Substantia nigra (tissue), 51 donors: ENCODE measurements at places on chromosomes 6 and 20.

- DNase-seq: no peak
Observed at GRCh38 chr6:13461805-13462204, 25.6 kb downstream of the GFOD1 start.

GRCh38 chr6:12557765-12558164, 158.8 kb upstream of the PHACTR1 start:
- no peak for DNase-seq

DNA sequence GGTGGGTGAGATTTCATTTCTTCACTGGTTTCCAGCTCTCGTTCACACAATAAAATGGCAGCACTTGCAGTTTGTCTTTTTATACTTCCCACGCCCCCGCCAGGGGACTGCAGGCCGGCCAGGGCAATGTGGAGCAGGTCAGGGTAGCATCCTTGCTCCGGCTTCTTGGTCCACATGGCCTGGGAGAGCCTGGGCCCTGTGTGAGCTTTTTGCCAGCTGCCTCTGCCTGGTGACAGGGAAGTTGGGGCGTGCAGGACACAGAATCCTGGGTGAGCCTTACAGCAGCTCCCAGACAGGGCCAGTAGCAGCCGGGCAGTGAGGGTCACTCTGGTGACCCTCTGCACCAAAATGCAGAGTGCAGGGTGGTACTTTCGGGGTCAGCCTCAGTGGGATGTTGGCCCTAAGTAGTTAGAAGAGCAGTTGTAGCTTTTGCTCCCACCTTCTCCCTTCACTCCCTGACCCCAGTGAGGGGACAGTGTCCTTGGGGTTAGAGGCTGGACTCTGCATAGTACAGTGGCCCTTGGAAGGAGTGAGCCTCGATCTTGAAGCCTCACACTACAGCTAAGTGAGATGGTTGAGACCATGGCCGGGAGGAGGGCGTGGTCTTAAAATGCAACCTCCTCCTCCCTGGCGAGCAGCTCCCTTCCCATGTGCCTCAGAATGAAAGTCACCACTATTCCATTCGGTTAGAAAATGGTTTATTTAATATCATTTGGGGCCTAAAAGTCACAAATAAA, 23.8 kb downstream of the PYGB start:
- no peak for DNase-seq

DNA sequence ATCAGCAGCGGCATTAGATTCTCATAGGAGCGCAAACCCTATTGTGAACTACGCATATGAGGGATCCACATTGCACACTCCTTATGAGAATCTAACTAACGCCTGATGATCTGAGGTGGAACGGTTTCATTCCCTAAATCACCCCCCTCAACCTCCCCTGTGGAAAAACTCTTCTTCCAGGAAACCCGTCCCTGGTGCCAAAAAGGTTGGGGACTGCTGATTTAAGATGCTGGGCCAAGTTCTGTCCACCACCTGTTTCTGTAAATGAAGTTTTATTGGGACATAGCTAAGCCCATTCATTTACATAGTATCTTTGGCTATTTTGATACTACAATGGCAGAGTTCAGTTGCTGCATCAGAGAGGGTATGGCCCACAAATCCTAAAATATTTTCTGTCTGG, 268.2 kb upstream of the PRDM1 start:
- no peak for DNase-seq

DNA sequence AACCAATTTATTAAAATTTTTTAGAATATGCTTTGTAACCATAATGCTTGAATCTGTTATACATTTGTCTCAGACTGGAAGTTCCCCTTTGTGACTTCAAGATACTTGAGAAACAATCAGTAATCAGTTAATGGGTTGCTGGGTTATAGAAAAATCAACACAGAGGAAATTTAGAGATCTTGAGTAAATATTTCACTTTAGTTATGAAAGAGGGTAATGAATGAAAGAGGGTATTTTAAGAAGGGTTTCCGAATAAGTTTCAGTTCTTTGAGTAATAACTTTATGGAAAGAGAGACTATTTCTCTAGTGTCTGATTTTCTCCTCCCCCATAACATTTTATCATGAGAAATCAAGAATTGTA, 21.4 kb downstream of the ZFAND3 start:
- DNase-seq: no peak

DNA sequence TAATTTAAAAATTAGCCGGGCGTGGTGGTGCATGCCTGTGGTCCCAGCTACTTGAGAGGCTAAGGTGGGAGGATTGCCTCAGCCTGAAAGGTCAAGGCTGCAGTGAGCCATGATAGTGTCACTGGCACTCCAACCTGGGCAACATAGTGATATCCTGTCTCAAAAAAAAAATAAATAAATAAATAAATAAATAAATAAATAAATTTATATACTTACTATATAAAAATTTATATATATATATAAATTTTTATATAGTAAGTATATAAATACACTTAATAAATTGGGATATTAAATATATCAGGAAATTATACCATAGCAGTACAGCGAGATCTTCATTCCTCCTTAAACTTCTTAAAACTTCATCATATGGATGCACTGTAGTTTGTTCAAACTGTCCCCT, 23.0 kb upstream of the IPCEF1 start:
- no peak for DNase-seq

- no peak for DNase-seq
Observed at GRCh38 chr6:55033016-55033546, 141.2 kb upstream of the HCRTR2 start.

DNA sequence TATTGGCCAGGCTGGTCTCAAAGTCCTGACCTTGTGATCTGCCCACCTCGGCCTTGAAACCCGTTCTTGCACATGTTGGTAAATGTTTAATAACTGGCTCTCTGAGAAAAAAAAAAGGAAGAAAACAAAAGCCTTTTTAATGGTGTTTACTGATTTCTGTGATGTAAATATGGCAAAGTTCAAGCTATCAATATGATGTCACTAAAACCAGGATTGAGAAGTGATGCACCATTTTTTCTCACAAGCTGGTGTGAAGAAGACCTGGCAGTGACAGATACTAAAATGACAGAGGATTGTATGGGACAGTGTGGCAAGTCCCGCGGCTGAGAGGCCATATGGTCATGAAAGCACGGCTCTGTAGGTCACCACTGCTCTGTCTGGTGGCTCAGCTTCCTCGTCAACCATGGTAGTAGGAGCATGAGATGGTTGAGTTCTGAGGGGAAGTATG, 196.3 kb upstream of the SUPT3H start:
- no peak for DNase-seq

DNA sequence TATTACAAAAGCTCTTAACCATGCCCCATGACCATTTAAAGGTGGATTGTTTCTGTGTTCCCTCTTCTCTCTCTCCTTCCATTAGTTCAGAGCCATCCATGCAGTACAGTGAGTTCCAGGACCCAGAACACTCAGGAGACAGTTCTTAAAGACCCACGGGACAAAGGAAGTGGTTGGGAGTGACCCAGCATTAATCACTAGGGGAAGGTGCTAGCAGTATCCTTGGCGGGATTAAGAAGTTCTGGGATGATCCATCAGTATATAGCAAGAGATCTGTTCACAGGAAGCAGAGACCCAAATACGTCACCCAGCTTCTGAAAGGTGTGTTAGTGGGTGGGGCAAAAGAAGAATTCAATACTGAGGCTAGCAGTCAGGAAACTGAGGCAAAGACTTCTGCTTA, 154.1 kb downstream of the PHF3 start:
- no peak for DNase-seq

DNA sequence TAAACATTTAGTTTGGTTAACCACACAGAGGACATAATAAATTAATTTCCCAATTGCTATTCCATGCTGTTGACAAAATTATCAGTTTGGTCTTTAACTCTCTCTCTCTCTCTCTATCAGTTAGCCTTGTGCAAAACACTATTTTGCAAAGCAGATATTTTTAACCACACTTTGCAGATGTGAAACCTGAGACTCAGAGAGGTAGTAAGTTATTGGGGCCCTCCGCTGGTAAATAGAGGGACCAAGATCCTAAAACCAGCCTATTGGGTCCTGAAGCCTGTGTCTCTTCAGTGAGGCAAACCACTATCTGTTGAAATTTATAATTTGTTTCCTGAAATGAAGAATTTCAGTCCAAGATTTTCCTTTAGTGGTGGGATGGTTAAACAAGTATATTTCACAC, 231.0 kb downstream of the SOD2 start:
- no peak for DNase-seq

DNA sequence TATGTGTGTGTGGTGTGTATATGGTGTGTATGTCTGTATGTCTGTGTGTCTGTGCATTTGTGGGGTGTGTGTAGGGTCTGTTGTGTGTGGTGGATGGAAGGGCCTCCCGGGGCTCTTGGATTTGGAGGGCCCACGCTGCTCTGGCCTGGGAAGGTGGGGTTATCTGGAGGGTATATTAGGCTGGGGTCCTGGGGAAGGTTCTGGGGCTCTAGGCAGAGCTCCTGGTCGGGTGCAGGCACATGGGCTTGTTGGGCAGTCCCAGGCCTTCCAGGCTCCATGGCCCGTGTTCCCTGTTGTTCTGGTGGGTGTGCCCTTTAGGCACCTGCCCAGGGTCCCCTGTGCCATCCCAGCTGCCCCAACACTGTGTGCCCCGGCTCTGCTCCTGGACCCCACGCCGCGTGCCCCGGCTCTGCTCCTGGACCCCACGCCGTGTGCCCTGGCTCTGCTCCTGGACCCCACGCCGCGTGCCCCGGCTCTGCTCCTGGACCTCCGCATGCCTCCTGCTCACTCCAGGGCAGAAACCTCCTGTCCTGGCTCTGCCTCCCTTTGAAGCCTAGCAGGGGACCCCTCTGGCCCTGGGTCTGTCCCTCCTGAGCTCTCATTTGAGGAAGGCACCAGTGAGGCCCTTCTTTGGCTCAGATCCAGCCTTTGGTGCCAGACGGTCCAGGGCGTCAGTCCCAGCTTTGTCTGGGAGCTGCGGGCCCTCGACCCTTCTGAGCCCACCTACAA, 10.2 kb upstream of the MYT1 start:
- DNase-seq: no peak

DNA sequence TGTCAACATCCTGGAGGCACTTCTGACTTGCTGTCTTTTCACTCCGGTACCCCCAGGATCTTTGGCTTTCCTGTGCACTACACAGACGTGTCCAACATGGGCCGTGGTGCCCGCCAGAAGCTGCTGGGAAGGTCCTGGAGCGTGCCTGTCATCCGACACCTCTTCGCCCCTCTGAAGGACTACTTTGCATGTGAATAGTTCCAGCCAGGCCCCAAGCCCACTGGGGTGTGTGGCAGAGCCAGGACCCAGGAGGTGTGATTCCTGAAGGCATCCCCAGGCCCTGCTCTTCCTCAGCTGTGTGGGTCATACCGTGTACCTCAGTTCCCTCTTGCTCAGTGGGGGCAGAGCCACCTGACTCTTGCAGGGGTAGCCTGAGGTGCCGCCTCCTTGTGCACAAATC, 12.0 kb upstream of the MAPRE1 start:
- no peak for DNase-seq

GRCh38 chr6:45411959-45412358, 34.2 kb upstream of the SUPT3H start:
- DNase-seq: no peak

DNA sequence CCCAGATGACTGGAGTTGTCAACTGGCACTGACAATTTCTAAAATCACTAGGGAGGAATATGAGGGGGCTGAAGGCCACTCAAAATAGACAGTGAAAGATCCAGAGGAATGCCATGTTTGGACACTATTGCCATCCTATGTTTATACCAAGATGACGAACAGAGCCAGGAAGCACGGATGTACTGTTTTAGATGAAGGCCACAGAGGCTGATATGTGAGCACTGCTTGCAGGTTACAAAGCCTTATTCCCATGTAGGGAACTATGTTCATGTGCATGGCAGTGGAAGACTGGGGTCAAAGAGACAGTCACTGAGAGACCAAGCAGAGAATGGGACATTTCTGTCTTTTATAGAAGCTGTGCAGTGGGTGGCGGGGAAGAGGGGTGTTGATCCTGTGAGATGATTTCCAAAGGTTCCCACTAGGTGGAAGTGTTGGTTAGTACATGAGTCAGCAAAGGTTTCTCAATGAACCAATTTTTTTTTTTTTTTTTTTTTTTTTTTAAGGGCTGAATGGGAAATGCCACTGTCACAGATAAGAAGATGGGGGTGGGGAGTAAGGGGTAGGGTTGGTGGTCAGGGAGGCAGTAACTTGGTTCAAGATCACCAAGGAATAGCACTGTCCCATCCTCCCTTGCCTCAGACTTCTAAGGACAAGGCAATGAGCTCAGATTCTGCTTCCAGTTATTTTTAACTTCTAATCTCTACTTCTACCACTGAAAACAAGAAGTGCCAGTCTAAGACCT, 46.7 kb upstream of the MOCS1 start:
- no peak for DNase-seq

DNA sequence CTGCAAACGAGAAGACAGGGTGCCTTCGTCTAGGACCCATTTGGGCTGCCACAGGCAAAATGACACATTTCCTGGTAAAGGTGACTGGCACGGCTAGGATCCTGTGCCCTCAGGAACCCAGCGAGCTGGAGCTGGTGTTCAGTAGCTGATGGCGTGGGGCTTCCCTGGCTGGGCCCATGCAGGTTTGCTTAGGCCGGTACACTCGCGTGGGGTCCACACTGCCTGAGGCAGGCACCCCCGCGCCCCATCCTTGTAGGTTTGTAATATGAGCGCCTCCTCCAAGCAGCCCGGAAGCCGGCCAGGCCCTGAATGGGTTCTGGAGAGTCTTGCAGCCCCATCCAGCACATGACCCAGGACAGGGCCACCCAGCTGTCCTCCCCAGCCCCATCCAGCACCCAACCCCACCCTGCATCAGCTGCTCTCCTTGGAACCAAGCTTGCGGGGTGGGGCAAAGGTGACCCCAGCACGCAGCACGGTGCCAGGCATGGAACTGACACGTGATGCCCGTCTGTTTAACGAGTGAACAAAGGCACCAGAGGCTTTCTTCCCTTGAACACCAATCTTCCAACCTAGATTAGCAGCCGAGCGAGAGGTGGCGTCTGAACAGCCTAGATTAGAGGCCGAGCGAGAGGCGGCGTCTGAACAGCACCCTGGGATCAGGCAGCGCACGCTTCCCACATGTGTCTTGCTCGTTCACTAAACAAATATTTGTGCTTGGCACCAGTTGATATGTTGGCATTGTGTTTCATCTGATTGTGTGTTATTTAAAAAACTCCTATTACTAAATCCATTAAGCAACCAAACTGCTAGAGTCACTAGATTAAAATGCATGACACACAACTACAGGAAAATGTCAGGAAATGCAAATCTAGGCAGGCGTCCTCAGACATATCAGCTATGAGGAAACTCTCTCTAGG, 112.1 kb downstream of the DLL1 start:
- no peak for DNase-seq

- no peak for DNase-seq
Observed at GRCh38 chr6:60679175-60679574, 1606.8 kb downstream of the KHDRBS2 start.

- no peak for DNase-seq
Observed at GRCh38 chr20:45452772-45453691, 16.5 kb upstream of the WFDC2 start.
